ENCODE measurements at places on chromosomes 6 and 20. TPM values are rescaled to one million over a fixed set of nuclear protein-coding genes. Genes with fewer than 3 reads are reported as not detected.

GRCh38 chr6:157517601-157518359, 136.8 kb downstream of the ZDHHC14 start:
- DNase-seq = no peak

- DNase-seq = no peak
Observed at GRCh38 chr6:64415926-64416325, 780.3 kb downstream of the PHF3 start.

DDX27 gene
- 12.2 TPM for total RNA-seq

GRCh38 chr20:23147647-23147963, 61.5 kb upstream of the CD93 start:
- DNase-seq = no peak

- no peak for DNase-seq
Observed at GRCh38 chr6:168447282-168447681, 6.3 kb downstream of the SMOC2 start.

- DNase-seq = no peak
Observed at GRCh38 chr6:101513181-101513580, 119.7 kb downstream of the GRIK2 start.

- no peak for DNase-seq
Observed at GRCh38 chr6:135129136-135129856, 51.8 kb upstream of the MYB start.

GRCh38 chr6:13873288-13874190, 51.2 kb upstream of the RNF182 start:
- peak; percentile 58 for DNase-seq

GRCh38 chr6:149941583-149942460, at the start of gene ULBP2:
Gene ULBP2, plus strand, starts transcription at chr6:149942014. Its CDS starts 59 bp downstream, at chr6:149942073.
- peak; percentile 91 for DNase-seq

- peak; percentile 51 for DNase-seq
Observed at GRCh38 chr6:79713701-79714322, 82.7 kb downstream of the SH3BGRL2 start.

C20orf202 gene
- total RNA-seq = 0.28 TPM

GGTLC1 gene
- not detected for total RNA-seq

PLA2G7 gene
- 0.30 TPM for total RNA-seq

DNA sequence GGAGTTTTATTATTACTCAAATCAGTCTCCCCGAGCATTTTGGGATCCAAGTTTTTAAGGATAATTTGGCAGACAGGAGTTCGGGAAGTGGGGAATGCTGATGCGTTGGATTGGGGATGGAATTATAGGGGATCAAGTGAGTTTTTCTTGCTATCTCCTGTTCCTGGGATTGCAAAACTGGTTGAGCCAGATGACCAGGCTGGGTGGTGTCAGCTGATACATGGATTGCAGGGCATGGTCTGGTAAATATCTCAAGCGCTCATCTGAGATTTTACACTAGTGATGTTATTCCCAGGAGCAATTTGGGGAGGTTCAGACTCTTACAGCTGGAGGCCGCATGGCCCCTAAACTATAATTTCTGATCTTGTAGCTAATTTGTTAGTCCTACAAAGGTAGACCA, 54.7 kb downstream of the ENPP1 start:
- no peak for DNase-seq

BMP7 gene
- total RNA-seq = 1.7 TPM

- DNase-seq = peak; percentile 99
Observed at GRCh38 chr6:15245361-15246216, at the start of gene JARID2. Gene JARID2, plus strand, starts transcription at chr6:15246069. Its CDS starts 471 bp downstream, at chr6:15246540.

GRCh38 chr20:62472138-62472940, 3.5 kb downstream of the GATA5 start:
- no peak for DNase-seq

ZC2HC1B gene
- total RNA-seq = not detected

SIRPB1 gene
- 0.83 TPM for total RNA-seq

- peak; percentile 80 for DNase-seq
Observed at GRCh38 chr6:41936073-41936837, 5.4 kb downstream of the CCND3 start.

PEX3 gene
- 21.0 TPM for total RNA-seq

PROKR2 gene
- not detected for total RNA-seq

DNA sequence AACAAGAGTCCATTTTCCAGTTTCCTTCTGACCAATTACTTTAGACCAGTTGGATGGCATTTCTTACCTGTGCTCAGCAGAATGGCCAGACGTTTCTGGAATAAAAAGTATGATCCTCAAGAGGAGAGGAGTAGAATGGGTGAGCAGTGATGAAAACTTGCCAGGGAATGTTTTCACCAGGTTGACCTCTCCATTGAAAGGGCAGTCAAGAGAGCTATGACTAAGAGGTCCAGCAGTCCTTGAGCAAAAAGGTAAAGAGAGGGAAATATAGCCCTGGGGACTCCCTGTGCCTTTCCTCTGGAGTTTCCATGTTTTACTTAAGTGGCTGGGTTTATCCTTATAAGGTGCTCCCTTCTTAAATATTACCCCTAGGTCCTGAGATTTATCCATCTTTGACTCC, 210.9 kb downstream of the TBX18 start:
- no peak for DNase-seq

GSS gene
- 26.8 TPM for total RNA-seq

DNA sequence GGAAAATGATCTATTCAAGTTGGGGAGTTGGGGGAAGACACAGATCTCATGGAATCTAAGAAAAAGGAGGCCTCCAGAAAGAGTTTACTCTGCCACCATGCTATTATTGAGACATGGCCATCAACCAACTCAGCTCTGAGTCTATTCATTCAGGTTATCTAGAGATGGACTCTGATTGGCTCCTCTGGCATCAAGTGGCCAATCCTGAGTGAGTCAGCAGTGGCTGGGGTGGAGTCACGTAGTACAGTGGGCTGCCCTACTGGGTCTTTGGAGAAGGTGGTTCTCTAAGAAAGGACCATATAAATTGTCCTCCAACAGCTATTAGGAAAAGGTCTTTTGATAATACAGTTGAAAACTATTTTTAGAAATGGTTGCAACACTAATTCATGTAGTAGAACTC, 42.1 kb downstream of the LYRM2 start:
- DNase-seq = no peak

CST5 gene
- total RNA-seq = not detected

NEU1 gene
- total RNA-seq = 37.0 TPM

OR12D3 gene
- total RNA-seq = not detected

- no peak for DNase-seq
Observed at GRCh38 chr20:19451923-19452295, 239.5 kb downstream of the SLC24A3 start.

SNTA1 gene
- 132 TPM for total RNA-seq

DNA sequence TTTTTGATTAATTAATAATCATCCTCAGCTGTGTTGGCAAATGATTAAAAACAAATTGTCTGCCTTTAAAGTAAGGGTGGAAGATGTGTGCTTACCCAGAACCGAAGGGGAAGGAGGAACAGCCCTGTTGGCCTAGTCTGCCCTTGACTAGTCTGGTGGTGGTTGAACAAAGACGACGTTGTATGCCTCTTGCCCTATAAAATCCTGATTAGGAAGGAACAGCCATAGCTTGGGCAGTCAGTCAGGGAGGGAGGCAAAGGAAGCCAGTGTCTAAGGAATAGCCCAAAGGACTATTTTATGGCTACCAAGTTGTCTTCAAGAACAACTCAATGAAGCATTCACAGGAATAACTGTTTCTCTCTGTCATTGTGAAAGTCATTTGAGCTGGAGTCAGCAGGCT, 70.7 kb downstream of the PRDM1 start:
- no peak for DNase-seq

DNA sequence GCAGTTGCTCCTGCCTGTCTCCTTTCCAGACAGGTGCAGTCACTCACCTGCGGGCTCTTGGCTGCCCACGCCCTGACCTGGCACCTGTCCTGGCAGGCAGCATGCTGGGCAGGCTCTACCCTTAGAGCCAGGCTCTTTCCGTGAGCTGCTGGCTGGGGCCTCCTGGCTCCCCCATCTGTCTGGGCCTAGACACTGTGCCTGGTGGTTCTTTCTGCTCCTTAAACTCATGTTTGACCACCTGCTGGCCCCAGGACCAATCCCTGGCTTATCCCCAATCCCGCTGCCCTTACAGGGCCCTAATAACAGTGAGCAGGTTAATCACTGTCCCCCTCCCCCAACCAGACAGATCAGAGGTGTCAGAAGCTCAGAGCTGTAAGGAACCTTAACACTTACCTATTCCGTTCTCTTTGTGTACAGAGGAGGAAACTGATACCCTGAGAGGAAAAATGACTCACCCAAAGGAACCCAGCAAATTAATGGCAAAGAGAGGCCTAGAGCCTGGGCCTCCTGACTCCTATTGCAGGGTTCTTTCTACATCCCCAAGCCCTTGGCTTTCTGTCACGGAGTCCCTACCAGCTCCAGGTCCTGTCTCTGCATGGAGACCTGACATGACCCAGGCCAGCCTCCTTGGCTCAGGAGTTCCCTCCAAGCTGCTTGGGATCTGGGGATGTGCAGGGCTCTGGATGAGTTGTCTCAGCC, 54.7 kb downstream of the RAB44 start:
- no peak for DNase-seq

TEAD3 gene
- total RNA-seq = 40.7 TPM
